RPMI8226 (cell line): ENCODE measurements at places on chromosomes 6 and 20.
A peak's percentile ranks its signal among the peaks of the same experiment; 100 is the strongest.

GRCh38 chr20:18832546-18833200 lies 19.1 kb downstream of the SCP2D1 start:
- no peak for DNase-seq

- DNase-seq = no peak
Measured at GRCh38 chr20:62675877-62676260, 32.8 kb upstream of the NTSR1 start.

- DNase-seq = no peak
Measured at GRCh38 chr20:55649254-55649653, 356.1 kb downstream of the CBLN4 start.

GRCh38 chr20:19742974-19743639 lies 15.0 kb upstream of the RIN2 start:
- DNase-seq = no peak

DNA sequence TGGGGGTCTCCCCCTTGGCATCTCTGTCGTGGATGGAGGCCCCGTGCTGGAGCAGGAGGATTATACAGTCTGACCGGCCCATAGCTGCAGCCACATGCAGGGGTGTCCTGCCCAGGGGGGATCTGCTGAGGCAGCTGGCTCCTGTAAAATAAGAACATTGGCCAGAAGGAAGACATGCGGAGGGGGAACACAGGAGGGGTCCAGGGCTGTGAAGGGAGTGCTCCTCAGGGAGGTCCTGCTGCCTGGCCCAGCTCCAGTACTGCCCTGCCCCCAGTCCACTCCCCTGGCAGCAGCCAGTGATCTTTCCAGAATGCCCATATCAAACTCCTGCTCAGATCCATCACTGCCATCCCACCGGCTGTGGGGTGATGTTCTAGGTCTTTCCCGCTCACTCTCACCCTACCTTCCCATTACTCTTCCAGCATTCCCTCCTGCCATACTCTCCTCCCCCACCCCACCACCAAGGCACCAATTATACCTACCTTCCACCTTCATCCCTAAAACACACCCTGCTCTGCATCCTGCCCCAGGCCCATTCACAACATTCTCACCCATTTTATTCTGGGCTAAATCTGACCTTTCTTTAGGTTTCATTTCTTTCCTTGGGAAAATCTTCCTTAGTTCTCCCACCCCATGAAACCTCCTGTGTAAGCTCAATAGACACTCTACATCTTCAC lies 9.7 kb downstream of the ANKRD60 start:
- DNase-seq = no peak

GRCh38 chr6:35036059-35036827 lies 104.9 kb downstream of the TCP11 start:
- DNase-seq = no peak

- DNase-seq = no peak
Measured at GRCh38 chr6:89643406-89643805, 4.9 kb upstream of the LYRM2 start.

GRCh38 chr6:12081771-12082170 lies 69.7 kb downstream of the HIVEP1 start:
- no peak for DNase-seq

- no peak for DNase-seq
Measured at GRCh38 chr20:60977901-60978300, 274.2 kb upstream of the CDH4 start.

DNA sequence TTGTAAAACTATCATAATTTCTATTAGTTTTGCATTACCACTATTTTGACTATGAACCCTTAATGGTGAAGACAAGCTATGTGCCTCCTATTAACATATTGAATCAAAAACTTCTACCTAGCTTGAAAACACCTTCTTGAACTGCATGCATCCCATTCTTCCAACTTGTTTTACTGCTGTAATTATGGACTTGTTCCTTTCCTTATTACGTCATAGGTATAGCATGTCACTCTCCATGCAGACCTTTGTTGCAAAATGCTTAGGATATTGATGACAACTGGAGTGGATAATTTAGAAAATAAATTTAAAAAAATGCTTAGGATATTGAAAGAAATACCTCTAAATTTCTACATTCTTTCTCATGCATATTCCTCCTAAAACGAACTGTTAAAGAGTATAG lies 219.3 kb downstream of the KCNQ5 start:
- DNase-seq = no peak

- no peak for DNase-seq
Measured at GRCh38 chr6:16758163-16758975, 2.9 kb downstream of the ATXN1 start.

- no peak for DNase-seq
Measured at GRCh38 chr20:62211216-62211615, 8.9 kb downstream of the HRH3 start.

GRCh38 chr6:25332655-25333071 lies 53.5 kb downstream of the CARMIL1 start:
- DNase-seq = peak; percentile 17

DNA sequence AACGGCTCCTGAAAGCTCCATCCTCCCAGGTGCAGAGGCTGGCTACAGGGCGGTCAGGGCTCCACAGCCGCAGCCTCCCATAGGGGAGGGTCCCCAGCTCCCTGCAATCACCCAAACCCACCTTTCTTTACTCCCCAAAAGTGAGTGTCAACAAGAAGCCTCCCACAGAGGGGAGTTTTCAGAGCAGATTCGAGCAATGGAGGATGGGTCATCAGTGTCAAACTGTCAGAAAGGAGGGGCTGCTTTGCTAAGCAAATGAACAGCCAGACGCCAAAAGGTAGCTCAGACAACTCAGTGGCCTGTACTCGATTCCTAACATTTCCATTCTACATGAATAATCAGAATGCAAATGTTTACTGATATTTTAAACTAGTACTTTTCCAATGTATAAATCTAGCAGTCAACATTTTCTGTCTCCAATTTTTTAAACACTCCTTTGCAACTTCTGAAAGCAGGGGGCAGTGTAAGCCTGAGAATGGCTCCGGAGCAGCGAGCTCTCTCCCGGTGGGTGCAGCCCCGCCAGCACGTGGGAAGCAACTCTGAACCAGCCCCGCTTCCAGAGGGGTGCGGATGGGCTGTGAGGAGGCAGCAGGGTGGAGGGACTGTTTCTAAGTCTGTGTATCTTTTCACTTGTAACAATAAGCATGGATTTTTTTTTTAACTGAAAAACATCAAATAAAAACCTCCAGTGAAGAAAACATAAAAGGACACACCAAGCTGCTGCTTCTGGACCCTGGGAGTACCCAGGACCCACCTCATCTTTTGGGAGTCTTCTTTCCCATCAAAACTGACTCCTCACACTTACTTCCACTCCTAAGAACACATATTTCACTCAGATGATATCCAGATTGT lies 54.9 kb downstream of the TAF4 start:
- DNase-seq = peak; percentile 58

DNA sequence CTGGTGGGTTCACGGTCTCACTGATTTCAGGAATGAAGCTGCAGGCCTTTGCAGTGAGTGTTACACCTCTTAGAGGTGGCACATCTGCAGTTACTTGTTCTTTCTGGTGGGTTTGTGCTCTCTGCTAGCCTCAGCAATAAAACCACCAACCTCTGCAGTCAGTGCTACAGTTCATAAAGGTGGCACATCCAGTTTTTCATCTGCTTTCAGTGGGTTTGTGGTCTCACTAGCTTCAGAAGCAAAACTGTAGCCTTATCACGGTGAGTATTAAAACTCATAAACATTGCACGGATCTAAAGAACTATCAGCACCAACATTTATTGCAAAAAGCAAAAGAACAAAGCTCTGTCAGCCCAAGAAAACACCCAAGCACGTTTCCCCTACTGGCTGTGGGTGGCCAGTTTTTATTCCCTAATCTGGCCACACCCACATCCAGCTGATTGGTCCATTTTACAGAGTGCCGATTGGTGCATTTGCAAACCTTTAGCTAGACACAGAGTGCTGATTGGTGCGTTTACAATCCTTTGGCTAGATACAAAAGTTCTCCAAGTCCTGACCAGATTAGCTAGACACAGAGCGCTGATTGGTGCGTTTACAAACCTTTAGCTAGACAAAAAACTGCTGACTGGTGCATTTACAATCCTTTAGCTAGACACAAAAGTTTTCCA lies 3.4 kb upstream of the TMEM14C start:
- peak; percentile 43 for DNase-seq

GRCh38 chr6:145012039-145012662 lies 723.2 kb downstream of the EPM2A start:
- DNase-seq = no peak

DNA sequence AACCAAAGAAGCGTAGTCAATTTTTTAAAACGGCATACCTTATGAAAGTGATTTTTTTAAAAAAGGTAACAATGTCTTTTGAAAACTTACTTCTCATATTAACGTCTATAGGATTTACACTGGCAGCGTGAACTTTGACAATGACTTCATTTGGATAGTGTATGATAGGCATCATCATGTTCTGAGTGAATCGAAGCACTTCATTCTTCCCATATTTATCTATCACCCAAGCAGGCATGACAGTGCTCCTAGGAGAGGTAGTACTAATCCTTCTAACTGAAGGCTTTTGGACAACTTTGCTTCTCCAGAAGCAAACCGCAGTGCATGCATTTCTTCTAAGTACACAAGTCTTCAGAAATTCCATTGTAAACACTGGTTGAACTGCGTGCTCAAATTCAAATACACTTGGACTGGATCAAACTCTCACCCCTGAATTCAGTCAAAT lies 618 bp downstream of the RTN4IP1 start:
- DNase-seq = no peak
